ENCODE measurements at places on chromosomes 5 and 9.

GRCh38 chr5:73539730-73540129 is 25.7 kb downstream of the ANKRA2 start:
- DNase-seq = no peak

- no peak for DNase-seq
Observed at GRCh38 chr5:120767178-120767820, 303.2 kb downstream of the PRR16 start.

- no peak for DNase-seq
Observed at GRCh38 chr5:171427318-171428167, 8.1 kb downstream of the FGF18 start.

DNA sequence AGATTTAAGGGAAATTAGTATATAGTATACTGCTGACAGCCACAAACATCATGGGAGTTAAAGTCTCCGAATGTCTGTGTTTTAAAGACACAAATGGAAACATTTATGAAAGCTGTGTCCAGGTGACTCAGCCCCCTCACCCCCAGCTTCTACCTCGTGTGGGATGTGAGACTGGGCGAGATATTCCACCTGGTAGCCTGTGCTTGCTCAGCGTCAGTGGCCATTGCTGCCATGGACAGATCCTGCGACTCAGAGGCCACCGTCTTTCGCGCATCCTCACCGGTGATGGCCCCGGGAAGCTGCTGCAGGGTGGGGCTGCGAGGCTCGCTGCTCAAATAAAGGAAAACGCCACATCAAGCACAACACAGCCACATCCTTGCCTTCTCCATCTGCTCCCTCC is 31.2 kb upstream of the EXOC3 start:
- DNase-seq = no peak

DNA sequence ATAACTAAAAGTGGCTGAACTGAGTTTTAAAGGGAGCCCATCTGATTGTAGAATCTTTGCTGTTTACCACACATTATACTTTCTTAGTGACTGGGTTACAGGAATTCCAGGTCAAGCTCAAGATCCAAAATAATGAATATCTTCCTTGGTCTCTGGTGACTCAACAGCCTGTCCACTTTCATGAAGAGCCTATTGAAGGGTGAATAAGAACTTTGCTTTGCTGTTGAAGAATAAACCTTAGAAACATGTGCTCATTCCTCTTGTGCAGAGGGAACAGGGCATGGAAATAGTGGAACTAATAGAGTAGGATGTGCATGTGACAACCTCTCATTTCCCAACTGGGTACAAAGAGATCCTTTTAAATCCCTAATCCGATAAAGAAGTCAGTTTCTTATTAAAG is 21.4 kb downstream of the ALDH1A1 start:
- no peak for DNase-seq

Measured in GM20000 (cell line).